ENCODE measurements at places on chromosomes 6 and 20. TPM values are rescaled to one million over a fixed set of nuclear protein-coding genes. Genes with fewer than 3 reads are reported as not detected.
A peak's percentile ranks its signal among the peaks of the same experiment; 100 is the strongest.

DNA sequence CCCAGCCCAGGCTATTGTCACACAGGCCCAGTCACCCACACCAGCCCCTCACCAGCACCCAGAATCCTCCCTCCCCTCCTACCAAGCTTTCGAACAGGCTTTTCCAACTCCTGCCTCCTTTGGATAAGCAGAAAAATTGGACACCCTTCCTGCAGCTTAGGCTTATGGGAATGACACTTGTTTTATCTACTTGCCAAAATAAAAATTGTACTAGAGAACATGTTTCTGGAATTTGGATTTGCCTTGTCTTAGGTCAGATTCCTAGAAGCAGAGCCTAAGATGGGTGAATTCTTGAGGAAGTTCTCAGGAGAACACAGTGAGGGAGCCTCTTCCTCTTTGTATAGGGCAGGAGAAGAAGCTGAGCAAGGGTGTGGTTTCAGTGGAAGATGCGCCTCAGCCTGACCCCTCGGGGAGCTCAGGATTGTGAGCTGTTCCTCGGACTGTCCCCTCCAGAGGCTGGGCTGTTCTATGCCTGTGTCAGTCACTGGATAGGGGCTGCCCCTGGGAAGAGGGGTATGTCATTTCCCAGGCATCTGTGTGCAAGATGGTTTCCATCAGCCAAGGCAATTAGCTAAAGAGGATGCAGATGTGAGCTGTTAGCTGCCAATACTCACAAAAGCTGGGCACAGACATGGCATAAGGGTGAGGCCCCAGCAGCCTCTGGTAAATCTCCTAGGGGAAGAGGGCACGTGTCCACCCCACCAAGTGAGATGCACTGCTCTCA, 33.9 kb downstream of the ITPR3 start:
- no peak for DNase-seq

DNA sequence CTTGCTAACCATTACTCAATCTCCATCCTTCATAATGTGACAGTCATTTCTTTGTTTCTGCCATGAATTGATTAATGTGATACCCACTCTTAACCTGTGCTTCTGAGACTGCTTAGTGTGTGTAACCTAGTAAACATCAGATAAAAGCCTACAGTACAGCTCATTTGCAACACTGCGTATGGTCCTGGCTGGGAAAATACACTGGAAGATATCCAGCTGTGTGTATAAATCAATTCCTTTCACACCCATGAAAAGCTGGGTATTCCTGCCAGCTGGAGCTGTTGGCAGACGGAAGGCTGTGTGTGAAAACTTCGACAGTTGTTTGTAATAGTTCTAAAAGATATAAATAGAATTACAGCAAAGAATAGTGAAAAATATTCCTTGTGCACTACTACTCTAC, 509.2 kb downstream of the FRK start:
- DNase-seq: peak; percentile 9

DNA sequence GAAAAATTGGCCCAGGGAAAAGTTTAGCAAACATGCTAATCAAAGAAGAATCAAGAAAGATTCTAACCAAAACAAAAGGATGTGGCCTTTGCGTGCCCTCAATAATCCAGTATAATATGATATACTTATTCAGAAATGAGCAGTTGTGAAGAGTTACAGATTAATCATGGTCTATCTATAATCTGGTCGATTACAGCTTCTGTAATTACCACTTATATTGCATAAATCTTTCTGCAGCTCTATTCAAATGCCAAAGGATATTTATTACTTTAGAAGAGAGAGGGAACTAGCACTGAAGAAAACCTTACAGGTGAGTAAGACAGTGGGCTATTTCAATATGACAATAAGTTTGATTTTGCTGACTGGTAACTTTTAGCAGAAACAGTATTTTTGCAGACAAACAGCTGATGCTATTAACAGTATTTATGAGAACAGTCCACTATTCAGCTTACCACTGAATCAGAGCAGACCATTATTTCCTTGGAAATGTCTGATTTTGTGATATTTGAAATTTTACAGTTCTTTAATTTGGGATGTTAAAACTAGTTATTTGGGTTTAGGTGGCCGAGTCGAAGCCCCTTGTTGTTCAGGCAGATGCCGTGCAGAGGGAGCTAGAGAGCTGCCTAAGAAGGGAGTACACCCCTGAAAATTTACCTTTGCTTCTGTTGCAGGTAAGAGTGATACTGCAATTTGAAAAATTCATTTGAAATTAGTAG, 92.2 kb downstream of the CEP57L1 start:
- DNase-seq: peak; percentile 33

PHACTR3 gene
- total RNA-seq: 0.17 TPM

GJA1 gene
- total RNA-seq: 120 TPM

RAB44 gene
- total RNA-seq: 0.07 TPM

LY6G6C gene
- 0.80 TPM for total RNA-seq

GRCh38 chr6:1009103-1009502, 302.8 kb upstream of the FOXQ1 start:
- DNase-seq: no peak

- DNase-seq: no peak
Observed at GRCh38 chr6:24408719-24409410, 6.1 kb downstream of the MRS2 start.

DNA sequence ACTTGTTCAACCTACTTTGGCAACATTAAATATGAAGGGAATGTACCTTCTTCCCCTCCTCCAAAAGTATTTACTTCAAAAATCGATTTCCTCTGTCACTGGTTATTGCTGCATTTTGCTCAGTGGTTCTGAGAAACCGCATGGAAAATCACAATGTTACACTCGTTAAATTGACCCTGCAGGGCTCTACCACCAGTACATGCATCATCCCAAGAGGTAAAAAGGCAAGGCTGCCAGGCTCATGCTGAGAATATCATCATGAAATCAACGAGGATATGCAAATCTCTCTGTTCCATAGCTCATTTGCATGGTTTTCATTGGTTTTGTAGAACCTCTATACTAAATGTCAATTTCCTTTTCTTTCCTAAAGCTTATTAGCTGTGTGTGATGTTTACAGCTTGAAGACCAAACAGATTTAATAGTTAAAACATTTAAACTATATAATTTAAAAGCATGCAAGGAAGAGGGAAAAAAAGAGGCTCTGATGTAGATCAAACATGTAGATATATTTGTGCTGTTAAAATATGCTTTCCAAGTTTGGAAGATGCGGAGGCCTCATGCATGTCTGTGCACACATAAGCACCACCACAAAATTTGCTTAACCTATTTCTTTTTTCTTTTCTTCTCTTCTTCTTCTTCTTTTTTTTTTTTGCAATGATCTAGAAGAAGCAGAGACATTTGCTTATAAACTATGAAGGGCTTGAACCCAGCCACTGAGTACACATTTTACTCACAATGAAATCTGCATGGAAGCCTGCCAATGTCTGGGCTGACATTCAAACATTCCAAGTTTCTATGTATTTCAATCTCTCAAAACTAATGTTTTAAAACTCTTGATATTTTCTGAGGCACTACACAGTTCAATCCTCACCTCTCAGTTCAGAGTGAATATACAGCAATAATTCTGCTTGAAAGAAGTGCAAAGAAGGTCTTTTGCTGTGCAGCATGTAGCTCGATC, 194.0 kb downstream of the GMPR start:
- peak; percentile 80 for DNase-seq

- DNase-seq: peak; percentile 63
Observed at GRCh38 chr20:39268981-39269461, 306.9 kb downstream of the DHX35 start.

DNA sequence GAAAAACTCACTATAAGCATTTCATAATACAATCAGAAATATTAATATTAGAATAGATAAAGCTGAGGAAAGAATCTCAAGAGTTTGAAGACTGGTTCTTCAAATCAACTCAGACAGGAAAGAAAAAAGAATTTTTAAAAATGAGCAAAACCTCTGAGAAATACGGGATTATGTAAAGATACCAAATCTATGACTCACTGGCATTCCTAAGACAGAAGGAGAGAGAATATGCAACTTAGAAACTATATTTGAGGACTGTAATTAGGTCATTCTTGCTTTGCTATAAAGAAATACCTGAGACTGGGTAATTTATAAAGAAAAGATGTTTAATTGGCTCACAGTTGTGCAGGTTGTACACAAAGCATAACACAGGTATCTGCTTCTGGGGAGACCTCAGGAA, 665.1 kb downstream of the RNF144B start:
- peak; percentile 18 for DNase-seq

- no peak for DNase-seq
Observed at GRCh38 chr6:6975459-6976111, 132.2 kb upstream of the RREB1 start.

GRCh38 chr6:15356179-15356578, 110.3 kb downstream of the JARID2 start:
- DNase-seq: no peak

- DNase-seq: peak; percentile 35
Observed at GRCh38 chr6:134317471-134318131, at the start of gene SGK1. Gene SGK1 (minus strand): TSS chr6:134318112. CDS start chr6:134317460, 652 bp downstream.

DNA sequence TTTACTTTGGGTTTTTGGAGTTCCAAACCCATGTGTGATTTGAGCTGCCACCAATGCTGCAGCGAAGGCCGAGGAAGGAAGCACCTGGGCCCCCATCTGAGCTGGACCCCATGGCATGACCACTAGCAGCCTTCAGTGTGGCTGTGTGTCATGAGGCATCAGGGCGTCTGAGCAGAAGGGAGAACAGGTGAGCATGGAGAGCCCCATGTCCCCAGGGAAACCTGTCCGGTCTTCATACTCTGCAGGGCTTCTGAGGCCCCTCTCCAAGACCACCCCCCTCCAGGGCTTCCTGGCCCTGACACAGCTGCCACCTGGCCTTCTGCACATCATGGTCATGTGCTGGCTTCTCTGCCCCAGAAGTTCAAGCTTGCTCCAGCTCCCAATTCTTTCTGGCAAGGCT, 169.1 kb upstream of the CST7 start:
- DNase-seq: no peak

PNLDC1 gene
- total RNA-seq: not detected

- peak; percentile 47 for DNase-seq
Observed at GRCh38 chr6:57248311-57248895, 26.3 kb upstream of the RAB23 start.

DNA sequence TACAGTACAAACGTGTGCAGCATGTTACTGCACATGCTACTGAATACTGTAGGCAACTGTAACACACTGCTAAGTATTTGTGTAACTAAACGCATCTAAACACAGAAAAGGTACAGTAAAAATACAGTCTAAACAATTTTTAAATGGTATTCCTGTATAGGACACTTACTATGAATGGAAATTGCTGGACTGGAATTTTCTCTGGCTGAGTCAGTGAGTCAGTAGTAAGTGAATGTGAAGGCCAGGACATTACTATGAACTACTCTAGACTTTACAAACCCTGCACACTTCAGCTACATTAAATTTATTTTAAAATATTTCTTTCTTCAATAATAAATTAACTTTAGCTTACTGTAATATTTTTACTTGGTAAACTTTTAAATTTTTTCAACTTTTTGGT, 225.0 kb upstream of the TENT5A start:
- DNase-seq: no peak

SLC22A16 gene
- not detected for total RNA-seq

MICB gene
- 11.1 TPM for total RNA-seq

GRCh38 chr6:148998704-148999103, 251.9 kb downstream of the UST start:
- DNase-seq: no peak

- no peak for DNase-seq
Observed at GRCh38 chr20:7523288-7523687, 417.0 kb downstream of the HAO1 start.

DNA sequence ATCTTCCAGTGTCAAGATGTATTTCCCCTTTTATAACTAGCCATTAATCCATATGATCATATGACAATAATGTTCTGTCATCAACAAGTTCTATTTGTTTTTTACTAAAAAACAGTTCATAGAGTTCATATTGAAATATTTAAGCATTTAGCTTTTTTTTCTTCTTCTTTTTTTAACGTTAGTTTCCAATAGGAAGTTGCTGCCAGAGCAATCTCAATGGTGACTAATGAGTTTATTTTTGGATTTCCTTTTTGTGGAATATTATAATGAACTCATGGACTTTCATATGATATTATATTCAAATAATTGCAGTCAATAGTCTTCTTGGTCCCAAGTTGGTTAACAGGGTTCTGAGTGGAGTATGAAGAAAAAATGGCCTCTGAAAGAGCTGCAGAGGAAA, 343.3 kb downstream of the BCKDHB start:
- no peak for DNase-seq

WFDC2 gene
- not detected for total RNA-seq

DNA sequence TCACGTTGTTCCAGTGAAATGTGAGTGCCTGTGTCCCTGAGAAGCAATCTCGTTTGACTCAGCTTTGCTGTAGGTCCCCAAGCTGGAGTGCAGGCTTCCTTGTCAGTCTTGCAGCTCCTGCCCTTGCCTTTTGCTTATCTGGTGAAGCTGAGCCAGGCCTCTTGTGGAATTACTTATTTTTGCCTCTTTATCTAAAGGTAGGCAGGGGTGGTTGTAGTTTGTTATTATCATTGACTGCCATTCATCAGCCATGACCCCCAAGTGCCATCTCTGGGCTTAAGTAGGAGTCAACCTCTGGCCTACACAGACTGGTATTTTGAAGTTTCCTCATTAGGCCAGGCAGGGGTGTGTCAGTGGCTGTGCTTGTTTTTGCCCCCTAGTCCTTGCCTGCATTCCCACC, 2.1 kb downstream of the TMEM14B start:
- DNase-seq: no peak

DNA sequence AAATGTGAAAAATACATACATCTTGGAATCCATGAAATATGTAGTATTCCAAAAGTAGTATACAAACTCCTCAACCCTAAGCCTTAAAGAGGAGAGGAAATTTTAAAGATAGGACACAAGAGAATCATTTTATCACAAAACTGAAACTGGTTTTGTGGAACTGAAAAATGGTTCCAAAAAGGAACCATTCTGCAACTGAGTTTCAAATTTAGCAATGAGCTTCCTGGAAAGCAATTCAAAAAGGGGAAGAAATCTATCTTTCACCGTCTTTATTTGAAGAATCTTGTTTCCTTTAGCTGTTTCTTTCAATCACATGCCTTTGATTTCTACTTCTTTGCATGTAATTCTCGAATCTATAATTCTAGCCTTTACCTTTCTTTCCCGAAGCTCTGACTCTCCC, 32.2 kb upstream of the LAMP5 start:
- no peak for DNase-seq
